ENCODE measurements at places on chromosomes 7 and 10.

DNA sequence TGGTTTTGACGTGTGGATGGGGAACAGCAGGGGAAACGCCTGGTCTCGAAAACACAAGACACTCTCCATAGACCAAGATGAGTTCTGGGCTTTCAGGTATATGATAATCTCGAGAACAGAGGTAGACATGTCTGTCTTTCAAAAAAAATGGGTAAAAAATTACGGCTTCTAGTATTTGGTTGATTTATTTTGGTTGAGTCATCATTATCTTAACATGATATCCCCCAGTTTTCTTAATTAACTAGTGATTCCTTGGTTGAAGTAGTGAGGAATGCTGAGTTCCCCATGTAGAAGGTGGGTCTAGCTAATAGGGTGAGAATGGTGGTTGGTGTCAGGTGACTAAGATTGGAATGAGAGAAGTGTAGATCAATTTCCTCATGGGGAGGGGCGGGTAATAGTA lies 10.7 kb downstream of the LIPM start:
- DNase-seq: no peak

DNA sequence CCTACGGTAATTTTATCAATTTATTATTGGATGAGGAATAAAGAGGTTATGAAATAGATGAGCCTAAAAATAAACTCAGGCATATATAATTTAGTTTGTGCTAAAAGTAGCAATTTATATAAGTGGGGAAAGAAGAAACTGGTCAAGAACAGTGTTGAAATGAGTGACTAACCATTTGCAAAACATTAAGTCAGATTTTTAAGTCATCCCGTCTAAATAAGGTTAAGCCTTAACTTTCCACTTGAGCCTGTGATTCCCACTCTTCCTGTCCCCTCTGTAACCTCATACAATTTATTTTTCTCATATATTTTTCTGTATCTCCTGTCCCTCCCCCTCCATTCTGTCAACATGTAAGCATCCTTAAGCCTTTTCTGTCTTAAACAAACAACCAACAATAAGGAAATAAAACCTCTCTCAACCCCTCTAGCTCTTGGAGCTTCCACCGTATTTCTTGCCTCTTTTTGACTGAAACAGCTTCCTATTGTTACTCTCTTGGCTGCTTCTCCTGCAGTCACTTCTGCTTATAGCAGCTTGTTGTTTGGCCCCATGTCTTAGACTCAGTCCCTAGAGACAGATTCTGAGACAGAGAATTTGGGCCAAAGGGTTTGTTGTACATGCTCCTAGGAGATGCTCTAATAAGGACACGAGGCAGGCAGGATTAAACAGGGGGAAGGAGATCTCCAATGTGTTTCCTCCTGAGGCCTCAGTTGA lies 109.7 kb downstream of the GNAI1 start:
- no peak for DNase-seq

GRCh38 chr10:117946525-117947070 lies 100.1 kb downstream of the RAB11FIP2 start:
- DNase-seq: no peak

GRCh38 chr7:100132697-100133151 lies 6.0 kb downstream of the MBLAC1 start:
- no peak for DNase-seq

DNA sequence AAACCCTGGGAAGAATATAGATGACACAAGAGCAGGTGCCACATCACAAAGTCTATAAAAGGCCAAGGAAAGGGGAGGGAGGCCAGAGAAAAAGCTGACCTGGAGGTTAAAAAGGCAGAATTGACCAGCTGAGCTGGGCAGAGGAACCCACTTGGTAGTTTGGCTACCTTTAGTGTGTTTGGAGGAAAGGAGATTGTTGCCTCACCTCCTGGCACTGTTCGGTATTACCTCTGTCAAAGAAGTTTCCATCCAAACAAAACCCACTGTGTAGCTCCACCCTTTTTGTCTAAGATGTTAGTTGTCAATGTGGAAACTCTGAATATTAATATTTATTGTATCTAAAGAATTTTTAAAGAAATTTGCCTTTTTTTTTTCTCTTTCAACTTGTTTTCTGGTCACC lies 23.4 kb downstream of the ENTPD7 start:
- no peak for DNase-seq

Measured in stimulated activated CD8-positive, alpha-beta memory T cell treated with anti-CD3 and anti-CD28 coated beads, Interleukin-4, amount 100 ng/mL, for 1 hour (primary cell).